ENCODE measurements at places on chromosomes 13 and 19. TPM values are rescaled to one million over a fixed set of nuclear protein-coding genes. Genes with fewer than 3 reads are reported as not detected.

GRCh38 chr13:43042410-43042921, 19.1 kb downstream of the DNAJC15 start:
- no peak for DNase-seq

GRCh38 chr19:1873524-1874473, 10.4 kb upstream of the KLF16 start:
- no peak for DNase-seq

DNA sequence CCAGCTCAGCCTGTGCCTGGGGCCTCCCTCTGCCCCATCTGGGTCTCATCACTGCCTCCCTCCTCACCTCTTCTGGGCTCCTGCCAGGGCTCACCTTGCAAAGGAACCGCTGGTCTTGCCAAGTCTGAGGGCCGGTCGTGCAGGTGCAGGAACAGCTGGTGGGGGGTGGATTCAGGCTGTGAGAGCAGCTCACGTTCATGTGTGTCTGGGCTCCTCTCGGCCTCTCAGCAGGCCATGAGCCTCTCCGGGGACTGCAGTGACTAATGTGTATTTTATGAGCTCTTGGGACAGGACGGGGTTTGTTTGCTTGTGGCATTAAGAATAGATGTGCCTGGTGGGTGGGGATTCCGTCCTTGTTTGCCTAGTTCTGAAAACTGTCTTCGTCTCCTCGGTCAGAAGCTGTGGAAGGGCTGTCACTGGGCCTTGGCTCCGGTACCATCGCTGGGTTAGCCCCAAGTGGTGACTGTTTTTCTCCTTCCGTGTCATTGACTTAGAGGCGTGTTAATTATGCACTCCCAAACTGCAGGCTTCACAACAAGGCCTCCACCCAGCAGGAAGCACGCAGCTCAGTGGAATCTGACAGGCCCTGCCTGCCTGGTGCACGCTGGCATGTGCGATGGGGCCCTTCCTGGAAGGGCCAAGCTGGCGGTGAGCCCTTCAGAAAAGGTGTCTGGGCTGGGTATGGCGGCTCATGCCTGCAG, 77.6 kb downstream of the KDM4B start:
- peak; percentile 68 for DNase-seq

- DNase-seq = peak; percentile 19
Observed at GRCh38 chr13:112643759-112644459, 45.9 kb upstream of the ATP11A start.

GRCh38 chr13:36885901-36886300, 34.1 kb downstream of the SMAD9 start:
- no peak for DNase-seq

GRCh38 chr19:18839465-18840287, 7.9 kb downstream of the UPF1 start:
- peak; percentile 10 for DNase-seq

The SHC2 gene
- total RNA-seq = 4.7 TPM

Data from left colon (tissue), 2 donors.